GM23338 (cell line): ENCODE measurements at places on chromosomes 4 and X. TPM values are rescaled to one million over a fixed set of nuclear protein-coding genes. Genes with fewer than 3 reads are reported as not detected.

DNA sequence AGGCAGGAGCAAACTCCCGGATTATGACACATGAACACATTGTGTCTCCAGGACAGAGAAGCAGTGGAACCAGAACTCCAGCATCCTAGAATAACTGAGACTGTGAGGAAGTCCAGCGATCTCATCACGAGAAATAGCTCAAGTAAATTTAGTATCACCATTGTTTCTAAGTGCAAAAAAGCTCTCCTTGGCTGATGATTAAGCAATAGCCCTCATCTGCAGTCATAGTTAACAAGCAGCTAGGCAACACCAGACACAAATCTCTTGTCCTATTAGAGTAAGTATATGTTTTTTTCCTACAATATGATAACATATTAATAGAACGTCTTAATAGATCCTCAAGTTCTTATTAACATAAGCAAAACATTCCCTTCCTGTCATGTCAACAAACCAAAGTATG is 2.4 kb upstream of the CFAP299 start:
- no peak for DNase-seq
- H3K4me3 ChIP-seq, result no peak overlapping the region
- H3K27me3 ChIP-seq, result peaks cover 15% of the 10 kb centered on the region
- peaks cover 5% of the 10 kb centered on the region for H3K4me1 ChIP-seq
- H3K27ac ChIP-seq, result no peak overlapping the region
- no peaks in the 10 kb centered on the region for H3K36me3 ChIP-seq

DNA sequence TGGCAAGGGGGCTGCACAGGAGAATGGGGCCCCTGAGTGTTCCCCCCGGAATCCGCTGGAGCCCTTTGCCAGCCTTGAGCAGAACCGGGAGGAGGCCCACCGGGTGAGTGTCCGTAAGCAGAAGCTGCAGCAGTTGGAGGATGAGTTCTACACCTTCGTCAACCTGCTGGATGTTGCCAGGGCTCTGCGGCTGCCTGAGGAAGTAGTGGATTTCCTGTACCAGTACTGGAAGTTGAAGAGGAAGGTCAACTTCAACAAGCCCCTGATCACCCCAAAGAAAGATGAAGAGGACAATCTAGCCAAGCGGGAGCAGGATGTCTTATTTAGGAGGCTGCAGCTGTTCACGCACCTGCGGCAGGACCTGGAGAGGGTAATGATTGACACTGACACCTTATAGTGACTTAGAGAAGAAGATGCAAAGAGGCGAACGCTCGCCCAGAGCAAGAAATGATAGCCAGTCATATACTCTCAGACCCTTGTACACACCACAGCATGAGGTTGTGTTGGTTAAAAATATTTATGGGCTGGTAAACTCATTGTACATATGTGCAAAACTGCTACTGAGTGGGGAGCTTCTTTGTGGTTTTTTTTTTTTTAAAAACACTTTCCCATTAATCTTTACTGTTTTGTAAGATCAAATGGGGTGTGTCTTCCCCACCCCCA is 52.5 kb downstream of the JADE1 start:
- no peaks in the 10 kb centered on the region for H3K27me3 ChIP-seq
- H3K27ac ChIP-seq, result peak overlapping the region; percentile 89
- H3K4me3 ChIP-seq, result no peak overlapping the region
- peaks cover 94% of the 10 kb centered on the region for H3K36me3 ChIP-seq

DNA sequence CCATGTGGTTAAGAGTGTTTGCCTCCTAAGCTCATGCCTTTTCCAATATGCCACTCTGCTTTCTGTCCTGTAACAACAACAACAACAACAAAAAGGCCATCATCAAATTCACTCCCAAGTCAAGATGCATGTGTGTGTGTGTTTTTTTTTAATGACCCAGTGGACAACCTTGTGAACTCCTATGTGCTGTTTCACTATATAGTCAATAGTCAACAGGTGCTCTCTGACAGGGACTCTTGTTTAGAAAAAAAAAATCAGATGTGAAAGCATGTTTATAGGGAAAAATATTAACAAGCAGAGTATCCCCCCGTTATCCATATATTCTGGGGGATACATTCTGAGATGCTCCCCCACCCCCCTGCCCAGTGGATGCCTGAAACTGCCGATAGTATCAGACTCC is 50.6 kb upstream of the BEND2 start:
- H3K27ac ChIP-seq, result no peak overlapping the region
- no peaks in the 10 kb centered on the region for H3K27me3 ChIP-seq
- H3K36me3 ChIP-seq, result no peaks in the 10 kb centered on the region

DNA sequence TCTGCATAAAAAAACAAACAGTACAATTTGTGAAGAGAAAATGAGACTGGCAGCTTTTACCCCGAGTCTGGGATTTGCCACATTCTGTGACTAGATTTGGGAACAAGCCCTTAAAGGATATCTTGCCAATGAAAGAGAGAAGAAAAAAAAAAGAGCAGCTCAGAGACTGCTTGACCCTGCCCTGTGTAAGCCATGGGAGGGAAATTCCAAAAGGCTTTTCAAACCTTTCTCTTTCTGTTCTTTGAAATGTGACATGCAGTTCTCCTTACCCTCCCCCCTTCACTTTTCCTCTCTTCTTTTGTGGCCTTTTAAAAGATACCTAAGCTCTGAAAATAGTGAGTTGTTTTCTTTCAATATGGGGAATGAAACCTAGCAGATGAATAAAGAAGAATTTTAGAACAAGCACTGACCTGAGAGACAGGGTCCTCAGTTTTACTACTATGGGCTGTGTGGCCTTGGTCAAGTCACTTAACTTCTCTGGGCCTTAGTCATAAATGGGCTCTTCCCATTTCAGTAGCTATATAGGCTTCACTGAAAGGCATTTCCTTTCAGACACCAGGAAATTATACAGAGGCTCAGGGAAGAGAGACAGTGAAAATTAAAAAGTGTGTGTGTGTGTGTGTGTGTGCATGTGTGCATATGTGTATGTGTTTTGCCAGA is 5.1 kb downstream of the CCDC160 start:
- DNase-seq, result peak; percentile 22
- no peak overlapping the region for H3K4me3 ChIP-seq
- H3K4me1 ChIP-seq, result peaks cover 30% of the 10 kb centered on the region
- no peak overlapping the region for H3K27ac ChIP-seq

DNA sequence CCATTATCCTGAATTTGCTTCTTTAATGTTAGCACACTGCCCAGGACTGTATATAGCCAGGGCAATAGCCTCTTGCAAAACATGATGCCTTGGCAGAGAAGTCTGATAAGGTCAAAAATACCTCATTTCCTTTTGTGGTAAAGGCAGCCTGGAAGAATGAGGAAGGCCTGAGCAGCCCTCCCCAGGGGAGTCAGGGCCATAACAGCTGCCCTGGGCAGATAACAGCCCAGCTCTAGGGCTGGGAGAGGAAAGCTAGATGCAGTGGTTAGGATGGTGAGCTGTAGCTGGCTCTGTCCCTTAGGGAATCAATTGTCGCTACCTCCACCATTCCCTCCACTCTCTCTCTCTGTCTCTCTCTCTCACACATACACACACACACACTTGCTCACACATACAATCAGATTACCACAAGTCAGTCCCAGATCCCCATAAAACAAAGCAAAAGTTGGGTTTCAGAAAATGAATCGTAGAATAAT is 29.2 kb downstream of the EFHC2 start:
- no peaks in the 10 kb centered on the region for H3K36me3 ChIP-seq
- H3K27me3 ChIP-seq, result no peaks in the 10 kb centered on the region
- H3K4me3 ChIP-seq, result no peak overlapping the region
- no peak for DNase-seq

- H3K27me3 ChIP-seq, result no peaks in the 10 kb centered on the region
- H3K27ac ChIP-seq, result no peak overlapping the region
- no peaks in the 10 kb centered on the region for H3K36me3 ChIP-seq
- H3K4me1 ChIP-seq, result peaks cover 7% of the 10 kb centered on the region; the same call in 1 of the 2 replicates
- no peak for DNase-seq
- no peak overlapping the region for H3K4me3 ChIP-seq
These were observed 240.0 kb downstream of the BCOR start for GRCh38 chrX:39857780-39858179.

GRCh38 chr4:176230836-176231235 is 35.5 kb upstream of the SPATA4 start:
- no peak for DNase-seq
- no peaks in the 10 kb centered on the region for H3K27me3 ChIP-seq

- DNase-seq, result no peak
These were observed 575.3 kb downstream of the TRIML1 start for GRCh38 chr4:188714501-188714900.

- H3K36me3 ChIP-seq, result no peaks in the 10 kb centered on the region
- no peak overlapping the region for H3K4me3 ChIP-seq
- peaks cover 32% of the 10 kb centered on the region for H3K4me1 ChIP-seq
- DNase-seq, result peak; percentile 33
- no peak overlapping the region for H3K27ac ChIP-seq
- no peaks in the 10 kb centered on the region for H3K27me3 ChIP-seq
These were observed 234.1 kb downstream of the CPE start for GRCh38 chr4:165612936-165613335.

DNA sequence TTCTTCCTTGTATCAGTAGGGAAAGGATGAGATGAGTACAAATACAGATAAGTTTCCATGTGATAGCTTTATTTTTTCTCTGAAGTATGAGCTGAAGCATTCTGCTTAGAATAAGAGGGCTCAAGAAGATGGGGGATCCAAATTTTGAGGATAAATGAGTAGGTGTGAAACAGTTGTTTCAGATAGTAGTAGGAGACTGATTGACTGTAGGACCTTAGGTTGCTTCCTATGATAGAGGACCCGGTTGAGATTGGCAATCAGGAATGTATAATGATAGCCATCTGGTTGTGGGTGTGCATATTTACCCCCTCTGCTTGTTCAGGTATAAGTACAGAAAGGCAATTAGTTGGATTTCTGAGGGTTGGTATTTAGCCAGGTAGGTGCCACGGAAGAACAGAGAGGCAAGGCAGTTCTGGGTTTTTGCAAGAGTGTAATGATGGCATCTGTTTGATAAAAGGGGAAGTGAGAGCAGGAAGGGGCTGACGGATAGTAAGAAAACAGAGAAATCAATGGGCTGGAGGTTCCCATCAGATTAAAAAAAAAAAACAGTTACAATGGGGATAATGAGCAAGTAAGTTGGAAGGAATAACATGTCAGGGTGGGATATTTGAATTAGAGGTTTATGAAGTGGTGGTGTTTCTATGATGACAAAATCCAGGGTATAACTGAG is 13.7 kb downstream of the OCRL start:
- H3K27ac ChIP-seq, result no peak overlapping the region
- no peak overlapping the region for H3K4me3 ChIP-seq
- no peaks in the 10 kb centered on the region for H3K4me1 ChIP-seq
- DNase-seq, result no peak
- no peaks in the 10 kb centered on the region; the same call in 1 of the 2 replicates for H3K36me3 ChIP-seq

GRCh38 chrX:108420481-108420880 is 17.7 kb downstream of the COL4A6 start:
- H3K27ac ChIP-seq, result no peak overlapping the region
- H3K36me3 ChIP-seq, result no peaks in the 10 kb centered on the region
- DNase-seq, result no peak
- peaks cover 34% of the 10 kb centered on the region for H3K4me1 ChIP-seq
- no peaks in the 10 kb centered on the region for H3K27me3 ChIP-seq
- H3K4me3 ChIP-seq, result no peak overlapping the region

GRCh38 chr4:13294961-13295605 is 189.1 kb downstream of the RAB28 start:
- H3K4me1 ChIP-seq, result no peaks in the 10 kb centered on the region
- no peaks in the 10 kb centered on the region for H3K36me3 ChIP-seq
- H3K4me3 ChIP-seq, result no peak overlapping the region
- no peak overlapping the region for H3K27ac ChIP-seq

GRCh38 chrX:96997196-96997595 is 113.5 kb downstream of the RPA4 start:
- H3K4me3 ChIP-seq, result no peak overlapping the region
- no peaks in the 10 kb centered on the region for H3K36me3 ChIP-seq
- H3K27ac ChIP-seq, result no peak overlapping the region
- H3K27me3 ChIP-seq, result no peaks in the 10 kb centered on the region
- H3K4me1 ChIP-seq, result no peaks in the 10 kb centered on the region
- DNase-seq, result no peak

DNA sequence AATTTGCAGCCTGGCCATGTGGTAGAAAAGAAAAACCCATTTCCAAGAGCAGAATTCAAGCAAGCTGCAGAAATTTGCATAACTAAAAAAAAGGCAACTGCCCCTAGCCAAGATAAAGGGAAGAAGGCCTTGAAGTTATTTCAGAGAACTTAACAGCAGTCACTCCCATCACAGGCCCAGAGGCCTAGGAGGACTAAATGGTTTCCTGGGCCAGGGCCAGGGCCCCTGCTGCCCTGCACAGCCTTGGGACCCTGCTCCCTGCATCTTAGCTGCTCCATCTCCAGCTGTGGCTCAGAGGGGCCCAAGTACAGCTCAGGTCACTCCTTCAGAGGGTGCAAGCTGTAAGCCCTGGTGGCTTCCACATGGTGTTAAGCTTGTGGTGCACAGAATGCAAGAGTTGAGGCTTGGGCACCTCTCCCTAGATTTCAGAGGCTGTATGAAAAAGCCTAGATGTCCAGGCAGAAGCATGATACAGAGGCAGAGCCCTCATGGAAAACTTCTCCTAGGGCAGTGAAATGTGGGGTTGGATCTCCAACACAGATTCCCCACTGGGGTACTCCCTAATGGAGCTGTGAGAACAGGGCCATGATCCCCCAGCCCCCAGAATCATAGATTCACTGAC is 6.7 kb upstream of the MID2 start:
- H3K27ac ChIP-seq, result no peak overlapping the region
- no peaks in the 10 kb centered on the region for H3K4me1 ChIP-seq
- DNase-seq, result peak; percentile 2
- H3K27me3 ChIP-seq, result peaks cover 3% of the 10 kb centered on the region; the same call in 1 of the 2 replicates

The MAP7D2 gene
- total RNA-seq, result 0.90 and 0.97 TPM in 2 replicates

The FAM53A gene
- total RNA-seq, result 1.6 and 3.1 TPM in 2 replicates

The P2RY8 gene
- 0.23 TPM in 1 of 2 replicates, not detected in the other for total RNA-seq

The DDIT4L gene
- total RNA-seq, result 7.0 and 11.5 TPM in 2 replicates

The HAND2 gene
- total RNA-seq, result not detected in 2 replicates

The TACR3 gene
- 1.6 and 2.2 TPM in 2 replicates for total RNA-seq

The FAM9B gene
- total RNA-seq, result not detected in 2 replicates

The TCEAL6 gene
- total RNA-seq, result 0.24 and 4.2 TPM in 2 replicates

The TMEM35A gene
- total RNA-seq, result 4.4 and 5.8 TPM in 2 replicates

The SPATA18 gene
- 2.5 and 4.2 TPM in 2 replicates for total RNA-seq

The POF1B gene
- total RNA-seq, result 0.10 TPM in 1 of 2 replicates, not detected in the other
